Stimulated activated CD4-positive, alpha-beta T cell treated with anti-CD3 and anti-CD28 coated beads, Interleukin-1b, Interleukin-23, amount 100 ng/mL, for 1 hour (primary cell): ENCODE measurements at places on chromosomes 3 and 15.
A peak's percentile ranks its signal among the peaks of the same experiment; 100 is the strongest.

GRCh38 chr3:176814285-176814684, 383.0 kb downstream of the TBL1XR1 start:
- DNase-seq, result no peak

DNA sequence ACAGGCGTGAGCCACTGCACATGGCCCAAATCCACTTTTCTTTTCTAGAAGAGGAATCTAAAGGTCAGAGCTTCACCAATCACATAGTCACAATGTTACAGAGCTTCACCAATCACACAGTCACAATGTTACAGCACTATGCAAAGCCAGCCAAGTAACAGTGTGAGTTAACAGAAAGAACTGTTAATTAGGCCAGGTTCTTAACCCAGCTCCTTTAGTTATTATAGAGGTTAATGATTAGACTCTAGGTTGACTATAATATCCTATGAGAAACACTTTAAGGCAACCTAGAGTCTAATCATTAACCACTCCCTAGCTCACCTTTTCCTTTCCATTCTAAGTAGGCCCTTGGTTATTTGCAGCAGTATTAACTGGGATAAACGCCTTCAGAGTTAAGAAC, 54.0 kb downstream of the TASOR start:
- DNase-seq, result no peak

DNA sequence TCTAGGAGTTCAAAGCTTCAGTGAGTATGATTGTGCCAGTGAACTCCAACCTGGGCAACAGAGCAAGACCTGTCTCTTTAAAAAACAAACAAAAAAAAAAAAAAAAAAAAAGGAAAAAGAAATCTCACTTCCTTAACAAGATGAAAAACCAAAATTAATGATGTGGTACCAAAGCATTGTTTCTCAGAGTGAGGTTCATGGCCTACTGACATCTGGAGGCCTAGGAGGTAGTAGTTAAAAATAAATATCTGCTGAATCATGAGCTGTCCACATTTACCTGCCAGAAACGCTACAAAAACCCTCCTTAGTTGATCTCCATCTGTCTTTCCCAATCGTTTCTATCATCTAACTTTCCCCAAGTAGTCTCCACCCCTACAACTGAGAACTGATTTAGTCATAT, 51.2 kb downstream of the EPHA6 start:
- no peak for DNase-seq

- DNase-seq, result no peak
Measured at GRCh38 chr3:122603056-122603455, 25.6 kb downstream of the PARP15 start.

GRCh38 chr3:172332256-172333041, 115.8 kb downstream of the GHSR start:
- peak; percentile 16 for DNase-seq

- DNase-seq, result no peak
Measured at GRCh38 chr3:197737749-197738462, 1.2 kb upstream of the RUBCN start.
